ENCODE measurements at places on chromosomes 4 and X.

GRCh38 chr4:26418107-26418506 lies 72.2 kb downstream of the CCKAR start:
- no peak for DNase-seq

DNA sequence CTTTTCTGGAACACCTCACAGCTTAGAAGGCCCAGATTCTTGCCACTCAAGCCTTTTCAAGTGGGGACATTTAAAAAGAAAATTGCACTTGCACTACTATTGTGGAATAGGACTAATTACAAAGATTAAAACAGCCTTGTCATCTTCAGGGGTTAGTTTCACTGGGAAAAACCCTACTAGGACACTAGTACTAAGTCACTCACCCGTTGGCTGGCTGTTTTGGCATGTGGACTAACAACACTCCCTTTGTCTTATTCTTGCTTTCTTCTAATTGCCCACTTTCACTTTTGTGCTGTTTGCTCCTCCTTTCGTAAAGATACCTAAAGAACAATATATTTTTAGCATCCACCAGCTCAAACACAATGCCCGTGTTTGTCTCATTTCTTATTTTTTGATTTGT lies 200.9 kb upstream of the MID1 start:
- DNase-seq: no peak

DNA sequence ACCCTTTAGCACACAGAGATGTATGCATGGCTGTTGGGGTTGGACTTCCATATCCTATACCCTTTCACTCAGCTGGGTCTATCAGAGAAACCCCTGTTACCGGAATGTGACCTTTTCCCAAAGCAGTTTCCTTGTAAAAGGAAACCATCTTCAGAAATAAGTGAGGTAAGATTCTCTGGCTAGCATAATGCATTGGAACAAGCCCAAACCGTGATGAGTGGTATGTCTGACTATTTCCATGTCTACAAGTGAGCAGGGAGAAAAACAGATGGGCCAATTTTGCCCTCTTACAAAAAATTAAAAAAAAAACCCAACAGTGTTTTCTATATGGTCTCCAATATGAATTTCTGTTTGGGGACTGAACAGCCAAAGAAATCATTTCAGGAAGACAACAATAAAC lies 283.9 kb downstream of the SMARCA1 start:
- no peak for DNase-seq

DNA sequence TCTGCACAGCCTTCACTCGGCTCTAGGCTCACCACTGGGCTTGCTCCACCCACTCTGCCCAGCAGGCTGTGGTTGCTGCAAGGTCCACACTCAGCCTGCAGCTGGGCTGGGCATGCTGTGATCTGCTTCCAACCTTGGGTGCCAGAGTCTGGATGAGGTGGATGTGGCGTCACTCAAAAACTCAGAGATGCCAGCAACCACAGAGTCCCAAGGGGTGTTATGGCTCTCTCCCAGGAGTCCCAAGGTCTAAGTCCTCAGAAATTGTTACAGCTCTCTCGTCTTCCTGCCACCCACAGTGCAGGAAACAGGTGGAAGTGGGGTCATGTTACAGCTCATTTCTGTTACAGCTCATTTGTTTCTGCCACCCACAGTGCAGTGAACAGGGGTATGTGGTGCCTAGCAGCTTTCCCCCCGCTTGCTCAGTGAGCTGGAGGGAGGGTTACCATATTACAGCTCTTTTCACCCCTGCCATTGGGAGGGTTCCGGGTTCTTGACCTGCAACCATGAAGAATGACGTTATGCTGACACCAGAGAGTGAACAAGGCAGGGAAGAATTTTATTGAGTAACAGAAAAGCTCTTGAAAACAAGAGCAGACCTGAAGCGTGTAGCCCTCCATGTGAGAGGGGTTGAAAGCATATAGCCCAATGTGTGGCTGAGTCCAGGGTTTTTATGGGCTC lies 893.9 kb downstream of the PCDH7 start:
- DNase-seq: no peak

DNA sequence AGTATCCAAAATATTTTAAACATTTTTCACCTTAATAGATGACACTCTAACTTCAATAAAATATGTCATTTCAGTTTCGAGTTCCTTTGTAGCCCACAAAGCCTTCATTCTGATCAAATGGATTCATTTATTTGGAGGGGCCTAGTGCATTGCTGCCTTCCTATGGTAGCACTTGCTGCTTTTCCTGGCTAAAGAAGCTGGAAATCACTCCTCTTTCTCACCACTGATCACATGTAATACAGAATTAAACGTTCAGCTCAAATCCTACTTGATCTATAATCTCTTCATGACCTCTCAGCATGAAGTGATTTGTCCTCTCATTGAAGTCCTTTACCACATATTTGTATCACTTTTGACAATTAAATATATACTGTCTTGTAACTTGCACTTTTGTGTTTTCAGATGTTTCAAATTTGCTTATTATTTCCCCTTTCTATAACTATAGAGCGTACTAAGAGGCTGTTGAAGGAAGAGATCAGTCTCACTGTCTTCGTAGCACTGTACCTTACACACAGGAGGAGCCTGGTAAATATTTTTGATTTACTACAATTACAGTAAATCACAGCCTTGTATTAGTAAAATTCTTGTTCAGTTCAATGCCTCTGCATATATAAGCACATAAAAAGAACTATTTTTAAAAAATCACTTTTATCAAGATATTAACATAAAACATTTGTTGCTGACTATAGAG lies 555 bp downstream of the CFI start:
- no peak for DNase-seq

DNA sequence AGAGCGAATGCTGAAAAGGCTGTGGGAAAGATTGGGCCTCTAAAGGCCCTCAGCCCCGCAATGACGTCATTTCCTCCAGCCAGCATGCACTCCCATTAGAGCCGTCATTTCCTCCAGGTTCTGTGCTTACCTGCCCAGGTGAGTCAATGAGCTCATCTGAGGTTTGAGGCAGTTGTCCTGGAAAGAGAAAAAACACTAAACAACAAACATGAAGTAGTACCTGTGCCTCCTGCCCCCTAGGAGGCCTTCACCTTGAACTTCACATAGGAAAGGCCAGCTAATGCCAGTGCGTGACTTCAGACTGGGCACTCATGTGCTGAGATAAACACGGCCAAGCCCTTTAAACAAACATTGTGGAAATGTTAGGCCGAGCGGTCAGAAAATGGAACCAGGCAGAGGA lies 55.9 kb downstream of the FHDC1 start:
- no peak for DNase-seq

DNA sequence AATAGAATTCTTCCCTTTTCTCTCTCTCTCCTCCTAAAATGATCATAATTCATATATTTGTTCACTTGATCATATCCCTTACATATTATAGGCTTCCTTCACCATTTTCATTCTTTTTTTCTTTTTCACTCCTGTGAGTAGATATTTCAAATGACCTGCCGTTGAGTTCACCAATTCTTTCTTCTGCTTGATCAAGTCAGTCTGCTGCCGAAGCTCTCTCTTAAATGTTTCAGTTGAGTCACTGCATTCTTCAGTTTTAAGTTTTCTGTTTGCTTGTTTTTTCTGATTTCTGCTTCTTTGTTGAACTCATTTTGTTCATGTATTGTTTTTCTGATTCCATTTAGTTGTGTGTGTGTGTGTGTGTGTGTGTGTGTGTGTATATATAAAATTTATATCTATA lies 354.3 kb downstream of the GPAT3 start:
- no peak for DNase-seq

DNA sequence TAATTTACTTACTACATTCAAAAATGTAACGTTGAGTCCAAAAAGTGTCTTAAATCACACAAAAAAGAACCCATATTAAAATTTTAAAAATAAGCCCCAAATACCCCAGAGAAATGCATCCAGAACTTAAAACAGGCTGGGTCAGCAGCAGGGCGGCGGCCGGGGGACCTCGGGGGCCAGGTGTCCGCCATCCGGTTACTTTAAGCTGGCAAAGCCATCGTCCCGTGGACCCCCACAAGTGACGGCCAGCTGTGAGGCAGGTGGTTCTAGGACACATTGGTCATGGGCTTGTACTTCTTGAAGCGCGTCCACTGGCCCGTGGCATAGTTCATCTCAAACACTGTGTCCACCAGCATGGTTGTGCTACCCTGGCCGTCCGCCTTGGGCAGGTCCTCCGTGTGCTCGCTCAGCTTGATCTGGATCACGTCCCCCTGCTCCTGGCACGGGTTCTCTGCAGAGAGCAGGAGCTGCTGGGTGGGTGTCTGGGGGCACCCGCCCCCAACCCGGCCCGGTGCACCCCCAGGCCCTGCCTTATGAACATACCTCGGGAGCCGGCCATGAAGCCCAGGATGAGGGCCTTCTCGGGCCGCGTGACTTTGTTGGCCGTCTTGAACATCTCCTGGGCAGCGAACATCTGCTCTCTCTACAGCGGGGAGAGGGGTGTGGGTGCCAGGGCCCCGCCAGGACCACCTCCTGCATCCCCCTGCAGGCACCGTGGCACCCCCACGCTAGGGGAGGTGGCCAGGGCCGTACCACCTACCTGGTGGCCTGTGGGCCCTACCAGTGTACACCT lies 25.5 kb downstream of the NELFA start:
- no peak for DNase-seq

DNA sequence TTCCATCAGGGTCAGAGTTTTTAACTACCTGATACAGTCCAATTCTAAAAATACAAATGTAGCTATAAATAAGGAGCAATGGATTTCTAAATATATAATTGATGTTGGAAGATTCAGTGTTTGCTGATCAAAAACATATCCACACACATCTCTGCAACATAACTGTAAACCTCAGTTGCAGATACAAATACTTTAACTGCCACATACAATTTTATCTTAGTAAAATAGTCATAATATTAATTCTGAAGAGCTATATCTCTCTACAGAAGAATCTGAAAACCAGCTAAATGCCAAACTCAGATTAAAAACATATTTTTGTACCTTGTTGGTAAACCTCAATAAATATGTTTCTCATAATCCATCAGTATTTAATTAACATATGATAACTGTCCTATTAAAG lies 674.3 kb upstream of the INTU start:
- no peak for DNase-seq

DNA sequence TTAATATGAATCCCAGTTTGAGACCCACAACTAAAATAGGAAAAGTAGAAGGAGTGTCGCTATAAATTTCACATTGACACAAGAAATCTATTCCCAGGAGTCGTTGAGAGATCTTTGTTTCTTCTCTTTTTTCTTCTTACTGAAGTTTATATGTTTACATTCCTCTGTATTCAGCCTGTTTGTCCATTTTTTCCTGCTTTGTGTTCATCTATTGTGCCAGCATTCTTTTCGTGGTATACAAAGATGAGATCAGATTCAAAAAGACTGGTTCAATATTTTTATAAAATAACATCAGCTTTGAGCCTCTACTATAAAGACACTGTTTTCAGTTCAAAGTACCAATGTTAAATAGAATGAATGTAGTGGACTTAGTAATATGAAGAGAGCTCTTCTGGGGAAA lies 95.4 kb upstream of the MYOZ2 start:
- no peak for DNase-seq

- DNase-seq: no peak
These were observed 84.9 kb upstream of the TET2 start for GRCh38 chr4:105061731-105062130.

DNA sequence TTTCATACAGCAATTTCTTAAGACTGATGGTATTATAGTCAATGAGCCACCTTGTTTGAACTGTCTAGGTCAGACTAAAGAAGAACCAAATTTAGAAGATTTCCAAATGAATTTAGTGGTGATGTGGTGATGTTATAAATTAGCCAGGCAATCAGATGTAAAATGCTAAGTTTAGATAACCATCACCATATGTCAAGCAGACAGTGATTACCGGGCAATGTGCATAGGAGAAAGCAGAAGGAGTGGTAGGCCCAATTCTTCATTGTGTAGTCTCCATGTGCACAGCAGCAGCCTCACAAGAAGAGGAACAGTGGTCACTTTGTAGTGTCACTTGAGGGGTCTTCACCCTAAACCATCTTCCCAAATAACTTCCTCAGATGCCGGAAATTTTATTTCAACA lies 198.8 kb downstream of the ANTXR2 start:
- DNase-seq: no peak

DNA sequence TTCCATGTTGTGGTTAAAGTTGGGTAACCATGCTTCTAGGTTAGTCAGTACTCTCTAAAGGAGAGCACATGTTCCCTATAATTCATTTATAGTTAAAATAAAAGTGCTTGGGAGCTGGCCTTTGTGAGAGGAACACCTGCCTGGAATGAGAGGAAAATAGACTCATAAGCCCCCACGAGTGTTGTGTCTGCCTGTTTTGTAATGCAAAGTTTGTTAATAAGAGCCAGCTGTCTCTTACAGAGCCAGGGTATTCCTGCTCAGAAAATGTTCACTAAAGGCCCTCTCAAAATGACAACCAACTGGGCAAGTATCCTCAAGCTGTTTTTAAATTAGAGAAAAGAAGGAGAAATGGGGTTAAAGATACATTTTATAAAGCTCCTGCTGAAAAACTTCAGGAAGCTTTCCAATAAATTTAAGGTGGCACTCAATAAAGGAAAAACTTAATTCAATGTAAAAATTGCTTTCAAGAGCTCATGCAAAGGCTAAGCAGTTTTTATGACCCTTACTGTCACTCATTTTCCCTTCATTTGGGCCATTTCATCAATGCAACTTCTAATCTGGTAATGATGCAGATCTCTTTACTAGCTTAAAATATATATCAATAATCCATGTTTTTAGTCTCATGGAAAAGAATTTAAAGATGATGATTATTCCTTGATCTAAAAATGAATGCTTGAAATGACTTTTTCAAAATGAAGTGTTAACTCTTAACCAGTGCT lies 793.6 kb downstream of the STPG2 start:
- no peak for DNase-seq

GRCh38 chr4:24266951-24267722 lies 317.2 kb downstream of the DHX15 start:
- no peak for DNase-seq

GRCh38 chr4:164977243-164978164 lies at the start of gene TRIM61:
TSS of gene TRIM61 (minus strand) at chr4:164977657. CDS start at chr4:164970002, 7,655 bp downstream.
- no peak for DNase-seq

DNA sequence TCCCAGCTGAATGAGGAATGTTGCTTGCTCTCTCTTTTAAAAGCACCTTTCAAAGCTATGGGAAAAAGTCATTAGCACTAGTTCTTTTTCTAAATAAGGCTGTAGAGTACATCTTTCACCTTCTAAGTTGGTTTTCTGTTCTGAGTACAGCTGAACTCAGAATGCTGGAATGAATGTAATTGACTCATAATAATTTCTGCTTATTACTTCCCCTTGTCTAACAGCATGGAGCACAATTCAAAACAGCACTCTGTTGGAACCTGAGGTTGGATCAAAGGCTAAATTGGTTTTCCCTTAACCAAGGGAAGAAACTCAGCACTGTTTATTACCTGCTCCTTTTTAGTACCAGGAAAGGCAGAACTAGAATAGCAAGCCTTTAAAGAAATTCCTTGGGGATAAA lies 33.5 kb upstream of the CYP2U1 start:
- no peak for DNase-seq

DNA sequence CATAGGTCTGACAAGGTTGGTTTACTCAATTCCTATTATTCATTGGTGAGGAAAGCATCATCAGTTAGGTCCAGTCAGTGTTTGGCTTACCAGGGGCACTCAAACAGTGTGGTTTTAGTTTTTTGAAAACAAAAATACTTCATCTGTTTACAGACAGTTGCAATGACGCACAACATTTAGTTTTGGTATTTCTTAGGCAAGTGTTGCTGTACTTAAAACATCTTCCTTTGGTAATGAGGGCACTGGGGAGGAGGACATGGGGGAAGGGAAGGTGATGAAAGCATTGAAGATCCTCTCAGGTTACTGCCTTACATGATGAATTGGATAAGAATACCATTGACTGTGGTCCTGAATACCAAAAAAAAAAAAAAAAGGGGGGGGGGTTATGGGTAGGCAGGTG lies 93.7 kb upstream of the MAOA start:
- DNase-seq: no peak
